GM12864 (cell line): ENCODE measurements at places on chromosomes 7 and 10.

- no peak for DNase-seq
These were observed 11.8 kb upstream of the TIAL1 start for GRCh38 chr10:119608316-119609155.

- peak; percentile 87 for DNase-seq
These were observed 367.8 kb upstream of the GALNT17 start for GRCh38 chr7:70763961-70764691.

DNA sequence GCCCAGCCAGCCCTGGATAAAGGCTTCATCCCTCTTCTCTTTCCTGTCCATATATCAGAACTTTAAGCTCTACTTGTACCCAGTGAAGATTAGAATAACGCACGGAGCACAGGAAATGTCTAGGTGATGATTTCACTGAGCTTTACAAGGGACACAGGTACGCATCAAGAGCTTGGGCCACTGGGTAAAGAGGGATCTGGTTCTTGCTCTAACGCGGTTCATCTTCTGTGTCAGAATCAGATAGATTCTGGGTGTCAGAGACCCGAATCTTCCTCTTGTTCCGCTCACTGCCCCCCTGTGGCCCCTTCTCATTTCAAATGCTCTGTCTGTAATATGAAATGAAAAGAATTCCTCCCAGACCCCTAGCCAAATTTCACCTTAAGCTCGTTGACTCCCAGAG lies 24.7 kb downstream of the IL2RA start:
- DNase-seq: no peak

DNA sequence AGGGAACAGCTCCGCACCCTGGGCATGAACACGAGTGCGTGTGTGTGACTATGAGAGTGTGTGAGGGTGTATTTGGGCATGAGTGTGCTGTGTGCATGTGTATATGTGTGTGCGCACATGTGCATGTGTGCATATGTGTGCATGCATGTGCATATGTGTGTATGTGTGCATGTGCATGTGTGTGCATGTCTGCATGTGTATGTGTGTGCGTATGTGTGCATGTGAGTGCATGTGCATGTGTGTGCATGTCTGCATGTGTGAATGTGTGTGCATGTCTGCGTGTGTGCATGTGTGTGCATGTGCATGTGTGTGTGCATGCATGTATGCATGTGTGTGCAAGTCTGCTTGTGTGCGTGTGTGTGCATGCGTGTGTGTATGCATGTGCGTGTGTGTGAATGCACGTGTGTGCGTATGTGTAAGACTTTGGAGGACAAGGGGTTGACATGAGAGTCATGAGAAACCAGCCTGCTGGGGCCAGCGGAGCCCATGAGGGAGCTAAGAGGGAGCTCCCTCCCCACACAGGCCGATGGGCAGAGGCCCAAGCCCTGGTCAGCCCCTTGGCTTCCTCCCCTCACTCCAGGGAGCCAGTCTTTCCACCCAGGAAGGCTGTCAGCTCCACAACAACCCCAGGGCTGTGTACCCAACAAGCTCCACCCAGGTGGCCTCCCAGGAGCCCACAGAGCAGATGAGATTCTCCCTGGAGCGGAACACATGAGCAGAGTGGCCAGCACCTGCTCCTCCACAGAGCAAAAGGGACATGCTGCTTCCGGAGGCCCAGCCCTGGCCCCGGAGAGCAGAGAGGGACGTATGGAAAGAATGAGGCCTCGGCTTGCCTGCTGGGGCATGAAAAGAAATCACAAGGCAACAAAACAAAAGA lies 142.5 kb upstream of the PPP2R2D start:
- no peak for DNase-seq

- DNase-seq: peak; percentile 98
These were observed 551.7 kb downstream of the GRM8 start for GRCh38 chr7:126700807-126701604.

- no peak for DNase-seq
These were observed 4.9 kb downstream of the PKD2L1 start for GRCh38 chr10:100325158-100325557.

DNA sequence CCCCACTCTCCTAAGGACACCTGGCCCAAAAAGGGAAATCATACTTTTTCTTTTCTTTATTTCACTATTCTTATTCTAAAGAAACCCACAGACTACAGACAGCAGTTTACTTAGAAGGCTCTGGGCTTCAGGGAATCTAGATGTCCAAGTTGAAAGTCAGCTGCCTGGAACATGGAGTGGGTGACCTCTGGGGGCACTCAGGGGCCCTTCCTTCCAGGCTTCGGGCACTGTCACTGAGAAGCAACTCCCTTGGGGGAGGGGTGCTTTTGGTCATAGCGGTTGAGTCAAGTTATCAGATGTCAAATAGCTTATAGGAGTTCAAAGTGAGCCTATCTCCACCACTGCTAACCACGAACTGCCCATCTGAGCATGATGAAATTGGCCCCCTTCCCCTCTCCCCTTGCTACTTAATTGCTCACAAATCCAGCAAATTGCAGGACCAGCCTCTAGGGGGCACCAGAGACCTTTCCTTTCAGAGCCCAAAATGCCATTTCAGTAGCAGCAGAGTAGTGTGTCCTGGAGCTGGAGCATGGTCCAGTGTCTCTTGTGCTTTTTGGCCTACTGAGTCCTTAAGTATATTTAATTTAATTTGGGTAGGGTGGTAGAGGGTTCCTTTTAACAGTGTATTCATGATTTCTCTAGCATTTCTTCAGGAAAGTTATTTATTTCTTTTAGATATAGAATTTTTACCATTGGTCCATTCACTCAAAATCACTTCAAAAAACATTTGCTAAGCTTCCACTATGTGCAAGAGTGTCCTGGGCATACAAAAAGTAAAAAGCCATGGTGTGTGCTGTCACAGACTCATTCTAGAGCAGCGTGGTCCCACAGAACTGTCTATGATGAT lies 463.8 kb downstream of the KCNMA1 start:
- DNase-seq: peak; percentile 53

DNA sequence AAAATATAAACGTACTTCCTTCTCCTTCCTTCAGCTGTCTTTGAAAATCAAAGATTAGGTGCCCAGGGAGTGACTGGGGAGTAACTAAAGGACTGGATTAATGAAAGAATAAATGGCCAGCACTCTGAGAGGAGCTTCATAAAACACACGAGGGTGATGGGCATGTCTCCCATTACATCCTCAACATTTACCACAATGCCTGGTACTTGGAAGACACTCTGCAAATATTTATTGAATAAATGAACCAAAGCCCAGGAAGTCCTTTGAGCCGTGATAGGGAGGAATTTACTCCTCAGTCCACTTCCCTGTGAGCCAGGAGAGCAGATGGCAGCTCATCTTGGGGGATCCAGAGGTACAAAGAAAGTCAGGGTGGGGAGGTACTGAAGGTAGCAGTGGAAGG lies 96.3 kb downstream of the RAB11FIP2 start:
- DNase-seq: no peak

GRCh38 chr10:32951111-32951510 lies 6.9 kb downstream of the ITGB1 start:
- no peak for DNase-seq

DNA sequence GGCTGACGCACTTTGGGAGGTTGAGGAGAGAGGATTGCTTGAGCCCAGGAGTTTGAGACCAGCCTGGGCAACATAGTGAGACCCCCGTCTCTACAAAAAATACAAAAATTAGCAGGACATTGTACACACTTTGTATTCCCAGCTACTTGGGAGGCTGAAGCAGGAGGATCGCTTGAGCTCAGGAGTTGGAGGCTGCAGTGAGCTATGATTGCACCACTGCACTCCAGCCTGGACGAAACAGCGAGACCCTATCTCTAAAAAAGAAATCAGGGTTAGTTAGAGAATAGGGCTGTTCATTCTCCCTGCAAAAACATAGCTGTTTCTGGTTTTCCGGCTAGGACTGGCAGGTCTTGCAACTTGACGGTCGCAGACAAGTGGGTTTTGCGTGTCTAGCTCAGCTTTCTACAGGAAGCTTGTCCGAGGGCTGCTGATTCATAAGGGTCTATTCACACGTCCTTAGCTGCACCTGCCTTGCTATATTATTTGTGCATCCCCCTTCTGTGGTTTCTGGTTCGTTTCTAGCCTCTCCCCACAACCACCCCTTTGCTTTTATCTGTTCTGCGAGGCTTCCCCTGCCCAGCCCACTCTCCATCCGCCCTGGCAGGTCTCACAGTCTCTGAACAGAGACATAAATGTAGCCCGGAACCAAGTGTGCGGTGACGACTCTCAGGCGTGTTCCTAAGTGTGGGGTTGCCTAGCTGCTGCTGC lies 10.7 kb downstream of the AMZ1 start:
- peak; percentile 95 for DNase-seq

- DNase-seq: no peak
These were observed 43.1 kb downstream of the NKX6-2 start for GRCh38 chr10:132742837-132743194.

- DNase-seq: no peak
These were observed 58.8 kb downstream of the INSIG1 start for GRCh38 chr7:155356323-155357105.

DNA sequence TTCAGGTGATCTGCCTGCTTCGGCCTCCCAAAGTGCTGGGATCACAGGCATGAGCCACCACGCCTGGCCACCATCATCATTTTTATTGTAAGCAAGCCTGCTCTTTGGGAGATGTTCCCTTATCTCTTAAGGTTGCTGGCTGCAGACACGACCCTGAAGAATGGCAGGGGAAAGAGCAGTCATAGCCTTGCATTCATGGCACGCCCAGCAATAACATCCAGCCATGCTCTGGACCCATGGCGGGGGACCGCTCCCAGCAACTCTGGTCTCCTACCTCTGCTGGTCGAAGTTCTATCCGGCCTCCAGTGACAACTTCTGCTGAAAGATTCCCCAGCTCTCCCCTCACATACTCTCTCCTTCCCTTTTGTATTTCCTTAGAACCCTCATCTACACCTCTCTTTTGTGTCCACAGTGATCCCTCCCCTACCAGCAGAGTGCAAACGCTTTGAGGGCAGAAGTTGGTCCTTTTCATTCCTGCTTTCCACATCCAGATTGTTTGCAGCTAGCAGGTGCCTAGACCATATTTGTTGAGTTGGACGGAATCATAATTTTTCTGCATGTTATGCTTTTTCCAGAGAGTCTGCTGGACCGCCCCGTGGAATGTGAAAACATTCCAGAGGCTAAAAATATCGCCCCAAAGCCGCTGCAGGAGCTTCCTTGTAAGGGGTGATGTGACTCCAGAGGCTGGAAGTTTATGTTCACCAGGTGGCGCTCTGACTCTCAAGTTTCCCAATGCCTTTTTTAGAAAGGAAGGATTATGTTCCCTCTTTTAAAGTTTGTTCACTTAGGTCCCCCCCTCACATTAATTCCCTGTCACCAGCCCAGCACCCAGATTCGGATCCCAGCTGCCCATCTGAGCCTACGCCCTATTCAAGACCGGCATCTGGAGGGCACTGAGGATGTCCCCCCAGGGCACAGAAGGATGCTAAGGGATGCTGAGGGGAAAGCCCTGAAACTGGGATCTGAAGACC lies 4.3 kb upstream of the MARVELD1 start:
- DNase-seq: no peak

DNA sequence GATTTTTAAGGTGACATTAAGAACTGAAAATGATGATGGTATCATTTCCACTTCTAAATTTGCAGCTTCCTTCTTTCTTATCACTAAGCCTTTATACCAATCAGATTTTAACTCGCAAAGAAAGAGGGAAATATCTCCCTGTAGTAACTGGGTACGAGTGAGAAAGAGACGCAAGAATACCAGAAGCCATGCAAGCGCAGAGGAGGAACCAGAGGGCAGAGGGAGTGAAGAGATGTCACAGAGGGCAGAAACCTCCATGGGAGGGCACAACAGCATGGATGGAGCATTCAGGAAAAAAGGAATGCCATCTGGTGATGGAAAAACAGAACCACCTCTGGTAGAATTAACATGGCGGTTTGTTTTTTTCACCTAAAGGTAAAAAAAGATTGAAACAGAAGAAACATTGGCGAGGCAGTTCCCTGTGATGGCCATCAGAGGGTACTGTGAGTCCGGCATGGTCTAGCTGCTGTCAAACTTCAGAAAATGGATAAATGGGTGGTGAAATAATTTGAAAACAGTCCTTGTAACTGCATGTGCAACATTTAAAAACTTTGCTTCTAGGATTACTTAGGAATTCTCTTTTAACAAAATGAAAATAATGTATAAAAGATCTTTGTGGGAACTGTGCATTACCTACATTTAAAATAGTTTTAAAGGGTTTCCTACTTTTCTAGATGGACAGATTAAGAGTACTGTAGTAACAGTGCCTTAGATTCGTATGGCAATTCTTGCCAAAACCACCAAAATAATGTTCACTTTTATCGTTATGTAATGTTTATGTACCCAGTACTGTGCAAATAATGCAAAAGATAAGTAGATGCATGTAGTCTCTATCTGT lies 91.8 kb downstream of the ARHGAP12 start:
- peak; percentile 16 for DNase-seq

DNA sequence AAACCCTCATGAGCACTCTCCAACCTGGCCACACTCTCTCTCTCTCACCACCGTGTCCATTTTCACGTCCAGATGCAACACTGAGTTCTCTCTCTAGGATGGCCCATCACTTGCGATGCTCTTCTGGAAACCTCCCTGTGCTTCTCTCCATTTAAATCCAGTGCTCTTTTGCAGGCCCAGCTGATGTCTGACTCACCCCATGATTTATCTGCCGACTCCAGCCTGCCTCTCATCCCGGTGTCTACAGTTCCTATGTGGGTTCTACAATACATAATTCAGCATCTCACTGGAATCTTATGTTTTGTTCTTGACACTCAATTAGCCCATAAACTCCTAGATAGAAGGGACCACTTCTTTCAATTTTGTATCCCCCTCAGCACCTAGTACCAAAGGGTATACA lies 5.0 kb downstream of the TPK1 start:
- no peak for DNase-seq

GRCh38 chr10:78805176-78805575 lies 263.6 kb upstream of the ZMIZ1 start:
- DNase-seq: no peak

DNA sequence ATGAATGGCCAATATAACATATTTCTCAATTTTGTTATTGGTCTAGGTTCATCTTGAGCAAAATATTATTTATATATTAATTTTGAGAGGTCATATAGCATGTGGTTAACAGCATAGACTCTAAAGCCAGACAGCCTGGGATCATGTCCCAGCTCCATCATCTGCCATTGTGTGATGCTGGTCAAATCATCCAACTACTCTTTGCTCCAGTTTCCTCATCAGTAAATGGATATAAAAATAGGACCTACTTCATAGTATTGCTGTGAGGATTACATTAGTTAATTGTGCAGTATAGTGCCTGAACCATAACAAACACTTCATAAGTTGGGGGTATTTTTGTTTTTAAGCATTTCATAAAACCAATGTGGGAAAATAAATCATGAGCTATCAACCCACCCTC lies 199.0 kb downstream of the KIAA1217 start:
- DNase-seq: no peak

DNA sequence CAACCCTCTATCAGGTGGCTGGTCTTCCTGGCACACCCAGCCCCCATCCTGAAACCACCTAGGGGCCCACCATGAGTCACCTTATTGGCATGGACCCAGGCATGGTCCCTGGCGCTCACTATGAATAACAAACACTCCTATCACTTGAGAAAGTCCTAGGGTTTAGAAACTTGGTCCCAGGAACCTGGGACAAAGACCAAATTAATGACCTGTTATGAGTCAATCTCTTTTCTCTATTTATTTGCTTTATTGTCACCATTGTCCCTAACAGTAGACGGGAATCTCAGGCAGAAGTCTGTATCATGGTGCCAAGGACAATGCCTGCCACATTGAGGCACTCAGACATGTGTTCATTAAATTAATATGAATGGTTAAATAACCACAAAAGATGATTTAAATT lies 599.6 kb upstream of the C7orf33 start:
- no peak for DNase-seq
